ENCODE measurements at places on chromosomes 1 and 21.
A peak's percentile ranks its signal among the peaks of the same experiment; 100 is the strongest.

GRCh38 chr1:240399381-240399780 is 212.6 kb downstream of the GREM2 start:
- DNase-seq, result peak; percentile 93

DNA sequence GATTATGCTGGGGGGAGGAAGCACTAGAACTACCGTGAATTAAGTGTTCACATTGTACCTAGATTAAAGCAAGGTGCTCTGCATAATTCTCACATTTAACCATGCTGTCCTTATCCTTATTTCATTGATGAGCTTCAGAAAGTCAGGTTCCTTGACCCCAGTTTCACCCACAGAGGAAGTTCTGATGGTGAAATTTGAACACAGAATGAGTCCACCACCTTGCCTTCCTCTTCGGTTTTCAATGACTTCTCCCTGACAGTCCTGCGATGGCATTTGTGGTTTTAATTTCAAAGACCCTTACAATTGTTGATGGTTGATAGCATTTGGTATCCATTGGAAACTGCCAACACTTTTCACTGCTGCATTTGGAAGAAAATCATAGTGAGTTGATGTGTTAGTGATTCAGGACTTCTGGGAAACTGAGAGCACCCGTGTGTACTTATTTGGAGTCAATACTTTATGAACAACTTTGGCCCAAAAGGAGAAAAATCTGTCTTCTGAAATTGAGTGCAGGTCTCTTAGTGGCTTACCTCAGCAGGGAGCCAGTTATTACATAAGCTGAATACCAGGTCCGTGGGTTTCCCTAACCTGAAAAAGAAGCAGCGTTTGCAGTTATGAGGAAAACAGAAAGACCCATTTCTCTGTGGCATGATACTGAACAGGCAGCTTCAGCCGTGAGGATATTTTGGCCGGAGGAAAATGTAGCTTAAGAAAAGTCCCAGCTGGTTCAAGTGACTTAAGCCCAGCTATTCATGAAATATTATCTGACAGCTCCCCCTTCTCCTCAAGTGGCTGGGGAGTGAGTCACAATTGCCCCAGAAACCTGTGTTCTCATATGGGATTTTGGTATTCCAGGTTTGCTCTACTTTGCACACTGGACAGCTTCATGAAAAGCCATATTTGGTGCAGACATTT is 47.5 kb downstream of the ROR1 start:
- DNase-seq, result no peak

DNA sequence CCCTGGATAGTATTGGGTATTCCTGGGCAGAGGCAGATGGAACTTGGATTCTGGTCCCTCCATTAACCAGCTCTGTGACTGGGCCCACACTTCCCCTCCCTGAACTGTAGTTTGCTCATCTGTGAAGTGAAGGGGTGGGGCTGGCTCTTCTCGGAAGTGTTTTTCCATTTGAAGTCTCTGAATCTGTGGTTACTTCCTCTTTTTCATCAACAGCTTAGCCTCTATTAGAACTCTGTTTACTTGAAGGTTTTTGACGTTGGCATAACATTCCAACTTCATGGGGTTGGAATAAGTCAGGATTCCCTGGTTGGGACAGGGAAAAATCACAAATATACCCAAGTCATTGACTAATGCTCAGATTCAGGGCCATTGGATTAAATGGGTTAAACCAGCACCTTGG is 3.6 kb downstream of the KIAA0040 start:
- DNase-seq, result no peak

DNA sequence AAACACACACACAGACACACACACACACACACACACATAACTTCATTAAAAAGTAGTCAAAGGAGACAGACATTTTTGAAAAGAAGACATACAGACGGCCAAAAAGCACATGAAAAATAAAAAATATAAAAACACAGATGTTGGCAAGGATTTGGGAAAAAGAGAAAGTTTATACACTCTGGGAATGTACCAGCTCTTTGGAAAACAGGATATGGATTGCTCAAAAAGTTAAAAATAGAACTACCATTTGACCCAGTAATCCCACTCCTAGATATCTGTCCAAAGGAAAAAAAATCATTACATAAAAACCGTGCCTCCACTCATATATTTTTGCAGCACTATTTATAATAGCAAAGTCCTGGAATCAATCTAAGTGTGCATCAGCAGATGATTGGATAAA is 128.4 kb upstream of the C21orf91 start:
- no peak for DNase-seq

- DNase-seq, result no peak
Measured at GRCh38 chr1:15577691-15578090, 7.2 kb downstream of the AGMAT start.

Data from EH (cell line).